Erythroblast (primary cell): ENCODE measurements at places on chromosomes 12 and 14.

DNA sequence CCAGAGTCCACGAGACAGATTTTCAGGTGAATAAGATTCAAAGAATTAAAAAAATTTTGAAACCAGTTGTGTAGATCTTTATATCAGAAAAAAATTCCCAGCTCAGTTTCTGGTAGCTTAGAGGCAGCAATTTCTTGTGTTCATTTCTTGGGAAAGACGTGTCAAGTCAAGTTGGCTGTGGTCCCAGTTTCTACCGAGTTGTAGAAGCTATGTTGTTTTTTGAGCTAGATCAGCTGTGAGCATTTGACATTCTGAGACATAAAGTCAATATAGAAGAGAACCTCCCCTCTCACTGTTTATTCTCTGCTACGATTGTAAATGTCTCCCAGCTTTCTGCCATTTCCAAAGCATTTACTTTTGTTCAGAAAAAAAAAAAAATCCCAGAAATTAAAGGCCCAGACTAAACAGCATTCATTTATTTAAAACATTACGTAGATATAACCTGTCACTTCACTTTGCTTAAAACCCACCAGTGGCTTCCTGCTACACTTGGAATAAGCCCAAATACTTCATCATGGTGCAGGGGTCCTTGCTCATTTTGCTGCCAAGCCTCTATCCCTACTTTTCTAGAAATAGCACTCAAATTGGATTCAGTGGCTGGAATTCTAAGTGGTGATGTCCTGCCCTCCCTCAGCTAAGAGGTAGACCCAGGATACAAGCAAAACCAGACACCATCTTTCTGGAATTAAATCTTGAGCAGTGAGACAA is 20.6 kb upstream of the PYGL start:
- no peak for DNase-seq

- no peak for DNase-seq
Measured at GRCh38 chr14:28361486-28361885, 405.1 kb upstream of the FOXG1 start.

DNA sequence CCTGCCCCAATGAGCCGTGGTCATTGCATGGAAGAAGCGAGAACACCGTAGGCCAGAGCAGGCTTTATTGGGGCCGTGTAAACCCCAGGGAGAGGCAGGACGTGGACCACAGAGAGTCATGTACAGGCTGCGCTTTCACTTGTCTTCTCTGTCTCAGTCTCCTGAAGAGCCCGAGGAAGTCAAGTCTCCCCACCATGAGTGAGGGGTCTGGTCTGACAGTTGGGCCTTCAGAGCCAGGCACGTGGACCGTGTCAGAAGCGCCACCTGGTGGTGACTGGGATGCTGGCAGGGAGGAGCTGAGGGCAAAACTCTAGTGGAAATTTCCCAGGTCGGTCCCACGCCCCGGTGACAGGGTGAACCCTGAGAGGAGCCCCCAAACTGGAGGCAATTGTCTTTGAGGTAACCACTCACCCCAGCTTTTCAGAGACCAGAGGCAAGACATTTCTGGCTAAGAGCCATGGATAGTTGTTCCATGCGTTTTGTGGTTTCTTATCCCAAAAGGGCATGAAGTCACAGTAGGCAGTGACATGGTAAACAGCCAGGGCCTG is 17.4 kb downstream of the RPS6KL1 start:
- peak; percentile 85 for DNase-seq

DNA sequence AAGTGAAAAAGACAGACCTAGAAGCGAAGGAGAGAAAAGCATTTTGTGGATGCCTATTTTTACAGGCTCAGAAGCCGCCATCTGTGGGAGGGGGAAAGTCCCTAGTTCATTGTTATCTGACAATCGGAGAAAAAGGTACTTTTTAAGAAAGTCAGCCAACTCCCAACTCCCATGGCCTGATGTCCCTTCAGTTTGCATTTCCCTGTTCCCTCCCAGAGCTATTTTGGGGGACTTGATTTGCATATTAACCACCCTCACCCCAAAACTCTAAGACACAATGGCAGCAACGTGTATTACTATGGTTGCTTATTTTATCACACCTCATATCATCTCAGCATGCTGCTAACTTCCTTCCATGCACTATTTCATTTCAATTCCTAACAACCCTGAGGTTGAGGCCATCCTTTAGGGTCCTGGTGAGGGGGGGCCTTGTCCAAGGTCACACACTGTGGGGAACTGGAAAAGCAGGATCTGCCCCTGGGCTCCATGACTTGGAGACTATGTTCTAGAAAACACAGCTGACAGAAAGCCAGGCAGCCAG is 18.7 kb downstream of the HVCN1 start:
- DNase-seq = no peak

- peak; percentile 81 for DNase-seq
Measured at GRCh38 chr14:58107947-58108552, 44.0 kb downstream of the ARMH4 start.

DNA sequence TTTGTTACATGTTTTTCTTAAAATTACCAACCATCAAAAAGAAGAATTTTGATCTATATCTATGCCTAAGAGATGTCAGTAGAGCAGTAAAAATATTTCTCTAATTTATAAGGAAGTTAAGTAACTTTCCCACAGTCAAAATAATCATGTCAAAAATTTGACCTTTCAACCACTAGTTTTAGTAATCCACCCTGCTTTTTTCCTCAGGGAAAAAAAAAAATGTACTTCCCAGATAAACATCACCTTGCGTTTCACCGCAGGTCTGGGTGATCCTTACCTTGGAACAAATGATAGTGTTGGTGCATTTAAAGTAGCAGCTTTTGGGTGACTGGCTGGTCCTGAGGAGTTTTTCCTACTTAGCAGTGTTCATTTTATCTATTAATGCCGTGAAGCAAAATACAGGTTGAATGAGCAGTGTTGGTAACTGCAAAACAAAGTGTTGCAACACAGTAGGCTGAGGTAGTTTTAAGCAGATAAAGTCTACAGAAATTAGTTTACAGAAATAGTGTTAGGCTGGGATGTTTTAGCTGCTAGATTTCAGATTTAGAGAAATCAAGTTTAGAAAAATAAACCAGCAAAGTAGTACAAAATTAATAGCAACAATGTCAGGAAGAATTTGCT is 137.2 kb upstream of the DNM1L start:
- no peak for DNase-seq

- no peak for DNase-seq
Measured at GRCh38 chr12:32545413-32545980, 133.6 kb upstream of the DNM1L start.

DNA sequence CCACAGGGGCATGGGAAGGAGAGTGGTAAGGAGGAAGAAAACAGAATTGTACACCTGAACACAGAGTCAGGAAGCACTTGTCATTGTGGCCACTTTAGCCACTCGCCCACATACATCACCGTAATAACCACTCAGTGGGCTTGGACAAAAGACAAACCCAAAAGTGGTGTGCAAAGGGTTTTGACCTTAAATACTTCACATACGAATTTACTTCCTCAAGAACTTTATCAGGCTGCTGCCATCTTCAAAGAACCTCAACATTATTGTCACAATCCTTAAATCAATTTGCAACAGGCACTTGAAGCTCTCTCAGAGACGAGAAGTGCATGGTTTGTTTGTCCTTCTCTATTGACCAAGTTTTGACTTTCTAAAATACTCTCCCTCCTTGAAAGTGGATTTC is 187.3 kb upstream of the EGLN3 start:
- no peak for DNase-seq

DNA sequence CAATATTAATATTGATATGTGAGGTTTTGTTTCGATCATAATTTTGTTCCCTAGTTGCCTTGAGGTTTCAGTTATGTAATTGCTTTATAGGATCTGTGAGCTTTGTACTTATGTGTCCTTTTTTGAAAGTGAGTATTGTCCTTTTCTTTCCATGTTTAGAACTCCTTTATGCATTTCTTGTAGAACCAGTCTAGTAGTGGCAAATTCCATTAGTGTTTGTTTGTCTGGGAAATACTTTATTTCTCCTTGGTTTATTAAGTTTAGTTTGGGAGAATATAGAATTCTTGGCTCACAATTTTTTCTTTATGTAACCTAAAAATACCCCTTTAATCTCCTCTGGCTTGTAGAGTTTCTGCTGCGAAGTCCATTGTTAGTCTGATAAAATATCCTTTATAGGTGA is 127.5 kb upstream of the KITLG start:
- DNase-seq = no peak

DNA sequence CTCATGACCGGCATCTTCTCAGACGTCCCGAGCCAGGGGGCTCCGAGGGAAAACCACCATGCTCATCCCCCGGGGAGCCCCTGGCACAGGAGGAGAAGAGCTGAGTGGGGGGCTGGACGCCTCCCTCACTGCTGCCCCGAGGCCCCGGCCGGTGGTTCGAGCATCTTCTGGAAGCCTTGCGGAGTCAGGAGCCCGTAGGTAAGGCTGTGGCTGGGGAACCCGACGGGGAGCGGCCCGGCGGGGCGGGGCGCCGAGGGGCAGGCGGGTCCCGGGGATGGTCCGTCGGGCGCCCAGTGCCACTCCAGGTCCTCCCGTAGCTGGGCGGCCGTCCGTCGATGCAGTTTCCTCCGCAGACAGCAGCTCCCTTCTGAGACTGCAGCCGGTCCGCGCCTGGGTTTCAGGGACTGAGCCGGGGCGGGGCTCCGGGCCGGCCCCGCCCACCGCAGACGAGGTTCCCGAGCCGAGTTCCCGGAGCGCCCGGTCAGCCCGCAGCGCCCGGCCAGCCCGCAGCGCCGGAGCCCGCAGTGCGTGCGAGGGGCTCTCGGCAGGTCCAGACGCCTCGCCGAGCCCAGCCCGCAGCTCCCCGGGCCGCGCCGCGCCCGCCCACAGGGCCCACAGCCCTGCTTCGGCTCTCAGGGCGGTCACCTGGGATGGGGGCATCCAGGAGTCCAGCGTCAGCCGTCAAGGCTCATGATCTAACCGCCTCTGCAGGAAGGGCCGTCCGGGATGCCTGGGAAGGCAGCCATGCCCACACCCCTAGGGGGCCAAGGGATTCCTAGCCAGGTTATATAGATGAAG is at the start of gene PGF:
Gene PGF (minus strand): TSS at position 369 of the 798 bp plus-strand sequence. CDS start 355 bp downstream, at position 14.
- peak; percentile 44 for DNase-seq

DNA sequence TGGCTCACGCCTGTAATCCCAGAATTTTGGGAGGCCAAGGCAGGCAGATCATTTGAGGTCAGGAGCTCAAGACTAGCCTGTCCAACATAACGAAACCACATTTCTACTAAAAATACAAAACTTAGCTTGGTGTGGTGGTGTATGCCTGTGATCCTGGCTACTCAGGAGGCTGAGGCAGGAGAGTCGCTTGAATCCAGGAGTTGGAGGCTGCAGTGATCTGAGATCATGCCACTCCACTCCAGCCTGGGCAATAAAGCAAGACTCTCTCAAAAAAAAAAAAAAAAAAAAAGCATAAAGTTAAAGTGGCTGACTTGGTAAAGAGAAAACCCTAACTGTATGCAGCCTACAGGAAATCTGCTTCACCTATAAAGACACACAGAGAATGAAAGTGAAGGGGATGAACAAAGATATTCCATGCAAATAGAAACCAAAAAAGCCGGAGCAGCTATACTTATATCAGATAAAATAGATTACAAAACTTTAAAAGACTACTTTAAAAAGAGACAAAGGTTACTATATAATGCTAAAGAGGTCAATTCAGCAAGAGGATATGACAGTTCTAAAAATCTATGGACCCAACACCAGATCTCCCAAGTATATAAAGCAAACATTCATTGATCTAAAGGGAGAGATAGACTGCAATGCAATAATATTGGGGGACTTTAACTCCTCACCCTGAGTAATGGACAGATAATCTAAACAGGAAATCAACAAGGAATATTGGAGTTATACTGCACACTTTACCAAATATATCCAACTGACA is 4.1 kb downstream of the CLEC2B start:
- DNase-seq = no peak

DNA sequence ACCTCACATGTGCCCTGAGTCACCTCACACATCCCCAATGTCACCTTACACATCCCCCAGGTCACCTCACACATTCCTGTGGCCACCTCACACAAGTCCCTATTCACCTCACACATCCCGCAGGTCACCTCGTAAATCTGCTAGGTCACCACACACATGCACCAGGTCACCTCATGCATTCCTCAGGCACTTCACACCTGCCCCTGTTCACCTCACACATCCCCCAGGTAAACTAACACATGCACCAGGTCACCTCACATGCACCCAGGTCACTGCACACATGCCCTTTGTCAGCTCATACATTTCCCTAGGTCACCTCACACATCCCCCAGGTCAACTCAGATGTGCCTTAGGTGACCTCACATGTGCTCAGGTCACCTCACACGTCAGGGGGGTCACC is 639.8 kb downstream of the TMEM121 start:
- DNase-seq = no peak

DNA sequence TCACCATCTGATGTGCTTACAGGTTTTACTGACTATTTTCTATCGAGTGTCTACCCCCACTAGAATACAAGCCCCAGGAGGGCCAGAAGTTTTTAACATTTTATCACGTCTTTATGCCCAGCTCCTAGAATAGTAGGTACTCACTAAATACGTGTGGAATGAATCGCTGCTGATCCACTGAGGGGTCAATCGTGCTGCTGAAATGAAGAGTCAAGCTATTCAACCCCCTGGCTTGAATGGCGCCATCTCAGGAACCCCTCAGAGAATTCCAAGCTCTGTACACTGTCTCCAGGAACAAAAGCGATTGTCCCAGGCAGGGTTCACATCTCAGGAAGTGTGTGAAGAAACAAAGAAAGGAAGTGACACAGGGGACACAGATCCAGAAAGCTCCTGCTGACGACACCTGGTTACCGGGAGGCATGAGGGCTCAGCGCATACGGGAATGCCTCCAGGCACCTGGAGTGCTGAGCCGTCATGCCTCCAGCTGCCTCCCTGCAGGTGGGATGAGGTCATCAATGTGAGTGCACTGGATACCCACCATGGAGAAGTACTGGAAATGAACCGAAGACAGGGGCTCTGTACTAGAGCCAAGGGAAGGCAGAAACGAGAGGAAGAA is 45.6 kb downstream of the PITPNM2 start:
- DNase-seq = no peak

DNA sequence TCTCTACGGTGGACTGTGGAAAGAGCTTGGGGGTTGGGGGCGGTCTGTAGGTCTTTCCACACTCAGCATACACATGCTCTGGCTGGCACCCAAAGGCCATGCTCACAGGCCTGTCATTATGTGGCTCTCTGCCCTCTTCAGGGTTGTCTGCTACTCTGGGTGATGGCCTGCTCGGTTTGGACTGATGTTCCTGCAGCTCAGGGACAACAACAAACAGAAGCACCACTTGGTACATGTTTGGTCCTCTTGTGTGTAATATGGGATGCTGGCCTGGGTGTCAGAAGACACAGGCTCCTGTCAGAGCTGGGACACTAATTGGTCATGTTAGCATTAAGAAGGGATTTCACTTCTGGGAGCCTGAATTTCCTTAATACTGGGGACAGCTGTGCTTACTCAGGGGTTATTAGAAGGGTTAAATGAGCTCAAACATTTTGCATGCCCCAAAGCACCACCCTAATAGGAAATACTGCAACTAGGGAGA is 32.7 kb upstream of the SELPLG start:
- no peak for DNase-seq

- no peak for DNase-seq
Measured at GRCh38 chr12:84875241-84875640, 37.4 kb downstream of the SLC6A15 start.

GRCh38 chr14:96309133-96309895 is 53.3 kb downstream of the BDKRB1 start:
- DNase-seq = no peak

- peak; percentile 71 for DNase-seq
Measured at GRCh38 chr12:94699801-94700200, 49.4 kb upstream of the TMCC3 start.
